ENCODE measurements at places on chromosomes 1 and 21. TPM values are rescaled to one million over a fixed set of nuclear protein-coding genes. Genes with fewer than 3 reads are reported as not detected.

The GLUL gene
- total RNA-seq: 435 TPM

The RHD gene
- total RNA-seq: not detected

The S100A7 gene
- total RNA-seq: 5,647 TPM

The HES4 gene
- total RNA-seq: 15.7 TPM

The ICOSLG gene
- 2.6 TPM for total RNA-seq

The KIRREL1 gene
- 9.9 TPM for total RNA-seq

The AK5 gene
- total RNA-seq: not detected

The RNF186 gene
- 0.16 TPM for total RNA-seq

The IL10 gene
- 0.84 TPM for total RNA-seq

The NTMT2 gene
- total RNA-seq: not detected

The LRRC71 gene
- total RNA-seq: not detected

The DDR2 gene
- 2.9 TPM for total RNA-seq

The MEGF6 gene
- 12.5 TPM for total RNA-seq

The DENND1B gene
- total RNA-seq: 15.2 TPM

The RASSF5 gene
- total RNA-seq: 38.7 TPM

The LGR6 gene
- 2.7 TPM for total RNA-seq

The TRPM2 gene
- 1.2 TPM for total RNA-seq

The SERTAD4 gene
- 8.7 TPM for total RNA-seq

The A3GALT2 gene
- not detected for total RNA-seq

The KRTAP21-2 gene
- total RNA-seq: not detected

The SPRR1A gene
- 1,843 TPM for total RNA-seq

The NLRP3 gene
- 0.36 TPM for total RNA-seq

The KCNA10 gene
- not detected for total RNA-seq

The JAM2 gene
- total RNA-seq: 4.3 TPM

The SLC45A1 gene
- total RNA-seq: 0.20 TPM

The CFAP107 gene
- total RNA-seq: not detected

The HHIPL2 gene
- total RNA-seq: 0.08 TPM

The GRHL3 gene
- total RNA-seq: 177 TPM

The OR2L8 gene
- not detected for total RNA-seq

The GNL2 gene
- 28.6 TPM for total RNA-seq

The PLA2G2C gene
- 0.48 TPM for total RNA-seq

The CHODL gene
- 0.72 TPM for total RNA-seq

The OR2AK2 gene
- not detected for total RNA-seq

The KCNQ4 gene
- 0.24 TPM for total RNA-seq

The MROH9 gene
- not detected for total RNA-seq

The SH2D1B gene
- total RNA-seq: 3.4 TPM
